ENCODE measurements at places on chromosomes 12 and 14.

- DNase-seq, result no peak
These were observed at the start of gene TTC7B for GRCh38 chr14:90815822-90816662. TTC7B (minus strand) TSS chr14:90816430; CDS start chr14:90816295, 135 bp downstream.

DNA sequence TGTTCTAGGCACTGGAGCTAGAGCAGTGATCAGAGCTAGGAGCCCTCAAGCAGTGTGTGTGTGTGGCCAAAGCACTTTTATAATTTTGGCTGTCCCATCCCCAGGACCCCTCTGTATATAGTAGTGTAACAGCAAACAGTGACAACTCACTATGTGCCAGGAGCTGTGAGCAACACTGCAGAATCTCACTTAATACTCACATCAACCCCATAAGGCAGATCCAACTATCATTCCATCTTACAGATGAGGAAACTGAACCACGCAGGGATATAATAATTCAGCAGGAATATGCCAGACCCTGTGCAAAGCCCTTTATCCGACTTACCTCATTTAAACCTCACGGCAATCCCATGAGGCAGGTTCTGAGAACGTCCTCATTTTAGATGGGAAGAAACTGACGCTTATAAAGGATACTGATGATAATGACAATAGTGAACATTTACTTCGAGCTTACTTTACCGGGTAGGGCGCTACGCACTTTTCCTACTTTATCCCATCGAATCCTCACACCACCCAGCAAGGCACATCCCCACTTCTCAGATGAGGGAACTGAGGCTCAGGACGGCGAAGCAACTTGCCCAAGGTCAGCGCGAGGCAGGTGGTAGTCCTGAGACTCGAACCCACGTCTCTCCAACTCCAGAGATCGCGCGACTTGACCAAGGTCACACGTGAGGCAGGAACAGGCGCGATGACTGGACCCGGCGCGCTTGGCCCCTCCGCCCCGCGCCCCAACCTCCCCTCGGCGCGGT is 687 bp downstream of the RAB35 start:
- no peak for DNase-seq

GRCh38 chr12:112146123-112146522 is 20.8 kb downstream of the TRAFD1 start:
- DNase-seq, result no peak

GRCh38 chr14:59199614-59200013 is 11.1 kb downstream of the DAAM1 start:
- DNase-seq, result no peak

- no peak for DNase-seq
These were observed 11.4 kb downstream of the EIF2S1 start for GRCh38 chr14:67371247-67372148.

DNA sequence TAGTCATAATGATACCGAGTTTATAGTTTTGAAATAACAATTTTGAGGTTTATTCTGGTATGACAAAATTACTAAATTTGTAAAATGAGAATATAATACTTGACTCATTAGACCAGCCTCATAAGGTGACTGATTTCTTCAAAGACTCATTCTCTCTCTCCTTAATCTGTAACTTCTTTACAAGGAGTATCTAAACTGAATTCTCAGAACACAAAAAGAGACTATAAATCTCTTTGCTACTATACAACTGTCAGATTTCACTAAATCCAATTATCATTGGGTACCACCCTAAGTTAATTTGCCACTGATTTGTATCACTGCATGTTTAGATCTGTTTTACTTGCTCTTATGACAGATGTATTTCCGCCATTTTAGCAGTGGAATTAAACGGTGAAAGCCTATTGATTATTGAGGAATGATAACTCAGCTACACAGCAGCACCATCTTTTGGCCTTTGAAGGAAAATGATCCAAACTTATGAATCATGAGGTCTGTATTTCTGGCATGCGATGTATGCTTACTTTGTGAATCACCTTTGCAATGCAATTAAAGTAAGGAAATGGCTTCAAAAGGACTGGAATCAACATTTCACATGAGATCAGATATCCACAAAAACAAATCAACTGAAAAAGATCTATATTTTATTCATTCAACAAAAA is 161.2 kb downstream of the RERGL start:
- DNase-seq, result no peak

DNA sequence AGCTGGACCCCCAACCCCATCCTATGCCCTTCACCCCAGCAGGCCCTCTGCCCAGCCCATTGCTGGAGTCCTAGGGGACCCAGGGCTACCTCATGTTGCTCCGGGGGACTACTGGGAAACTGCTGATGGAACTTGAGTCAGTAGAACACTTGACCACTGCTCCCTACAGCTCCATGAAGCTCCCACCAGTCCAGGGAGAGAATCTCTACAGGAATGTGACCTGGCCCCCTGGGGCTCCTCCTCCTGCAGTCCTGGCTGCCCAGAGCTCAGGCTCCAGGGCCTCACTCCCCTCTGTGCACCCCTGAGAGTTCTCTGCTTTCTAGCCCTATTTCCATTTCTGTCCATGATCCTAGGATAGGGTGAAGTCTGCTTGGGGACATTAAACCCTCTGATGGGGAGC is 10.8 kb upstream of the AQP2 start:
- DNase-seq, result no peak

GRCh38 chr12:89787763-89788162 is 79.1 kb upstream of the ATP2B1 start:
- no peak for DNase-seq

DNA sequence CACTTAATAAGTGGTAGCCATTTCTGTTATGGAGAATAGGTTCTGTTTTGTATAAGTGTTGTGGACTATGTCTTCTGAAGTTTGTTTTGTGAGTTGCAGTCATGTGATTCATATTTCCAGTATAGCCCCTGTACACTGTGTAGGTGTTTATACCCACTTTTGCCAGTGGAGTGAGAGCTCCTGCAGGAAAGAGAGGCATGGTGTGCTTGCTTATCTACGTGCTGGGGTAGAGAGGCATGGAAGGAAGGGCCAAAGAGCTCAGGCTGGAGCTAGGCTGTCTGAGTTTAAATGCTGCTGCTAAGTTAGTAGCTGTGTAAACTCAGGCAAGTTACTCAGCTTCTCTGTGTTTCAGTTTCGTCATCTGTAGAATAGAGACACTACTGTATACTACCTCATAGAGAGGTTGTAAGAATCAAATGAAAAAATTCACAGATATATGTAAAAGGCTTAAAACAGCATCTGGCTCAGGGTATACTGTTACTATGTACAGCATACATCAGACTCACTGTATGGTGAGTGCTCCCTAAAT is 88.2 kb upstream of the SLC38A2 start:
- DNase-seq, result no peak

DNA sequence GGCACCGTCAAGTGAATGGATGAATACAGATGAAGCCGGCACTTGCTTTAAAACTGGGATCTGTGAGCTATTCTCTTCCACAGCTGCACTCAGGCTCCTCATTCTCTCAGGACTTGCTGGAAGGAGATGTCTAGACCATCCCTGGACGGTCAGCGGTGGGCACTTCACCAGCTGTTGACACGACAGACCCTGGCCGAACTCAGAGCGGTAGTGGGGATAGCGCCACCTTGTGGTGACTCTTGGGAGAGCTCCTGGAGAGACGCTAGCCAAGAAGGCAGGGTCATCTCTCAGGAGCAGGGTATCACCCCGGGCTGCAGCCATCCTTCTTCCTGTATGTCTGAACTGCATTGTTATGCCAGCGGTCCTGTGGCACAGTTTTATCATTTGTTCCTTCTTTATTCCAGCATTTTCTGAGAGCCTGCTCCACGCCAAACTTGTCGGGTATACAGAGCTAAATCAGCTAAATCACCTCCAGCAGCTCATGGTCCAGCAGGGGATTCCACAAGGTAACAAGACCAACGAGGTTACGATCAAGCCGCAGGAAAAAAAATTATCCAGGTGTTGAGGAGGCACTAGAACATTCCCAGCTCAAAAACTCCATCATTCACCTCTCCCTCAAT is 10.0 kb downstream of the WNT1 start:
- no peak for DNase-seq

DNA sequence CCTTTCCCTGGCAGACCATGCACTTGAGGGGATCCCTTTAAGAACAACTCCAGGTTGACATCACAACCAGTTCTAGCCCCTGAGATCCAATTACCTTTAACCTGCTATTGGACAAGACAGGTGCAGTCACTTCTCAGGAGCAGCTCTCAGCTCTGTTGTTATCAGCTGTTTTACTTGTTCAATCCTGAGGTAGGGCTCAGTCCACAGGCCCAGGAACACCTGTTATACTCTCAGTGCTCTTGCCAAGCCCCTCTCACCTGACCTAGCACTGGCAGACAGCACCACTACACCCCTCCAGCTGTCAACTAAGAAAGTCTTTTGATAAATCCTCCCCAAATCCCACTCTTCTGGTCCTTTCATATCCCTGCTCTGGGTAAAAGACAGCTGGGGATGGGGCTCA is 163.9 kb upstream of the TMTC2 start:
- no peak for DNase-seq

- DNase-seq, result no peak
These were observed 16.5 kb downstream of the VDR start for GRCh38 chr12:47888153-47888819.

GRCh38 chr14:24390701-24391468 is 7.9 kb upstream of the NYNRIN start:
- DNase-seq, result no peak

DNA sequence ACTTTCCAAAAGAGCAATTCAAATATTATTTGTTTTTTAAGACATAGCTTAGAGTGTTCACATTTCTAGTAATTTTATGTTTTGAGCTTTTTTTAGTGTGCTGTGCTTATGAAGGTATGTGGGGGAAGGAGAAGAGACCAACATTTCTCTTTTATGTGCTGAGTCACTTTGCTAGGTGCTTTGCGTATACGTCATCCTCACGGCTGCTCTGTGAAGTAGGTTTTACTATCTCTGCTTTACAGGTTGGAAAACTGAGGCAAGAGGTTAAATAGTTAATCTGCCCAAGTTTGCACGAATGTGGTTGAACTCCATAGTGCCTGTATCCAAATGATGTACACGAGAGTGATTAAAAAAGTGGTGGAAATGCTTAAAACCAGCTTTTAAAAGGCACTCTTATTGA is 75.9 kb downstream of the AEBP2 start:
- no peak for DNase-seq

- no peak for DNase-seq
These were observed 22.4 kb downstream of the ATF7 start for GRCh38 chr12:53603804-53604203.

- DNase-seq, result no peak
These were observed 178.8 kb downstream of the EXOC5 start for GRCh38 chr14:57089901-57090300.

GRCh38 chr14:99812892-99813291 is 19.7 kb downstream of the EML1 start:
- DNase-seq, result no peak

DNA sequence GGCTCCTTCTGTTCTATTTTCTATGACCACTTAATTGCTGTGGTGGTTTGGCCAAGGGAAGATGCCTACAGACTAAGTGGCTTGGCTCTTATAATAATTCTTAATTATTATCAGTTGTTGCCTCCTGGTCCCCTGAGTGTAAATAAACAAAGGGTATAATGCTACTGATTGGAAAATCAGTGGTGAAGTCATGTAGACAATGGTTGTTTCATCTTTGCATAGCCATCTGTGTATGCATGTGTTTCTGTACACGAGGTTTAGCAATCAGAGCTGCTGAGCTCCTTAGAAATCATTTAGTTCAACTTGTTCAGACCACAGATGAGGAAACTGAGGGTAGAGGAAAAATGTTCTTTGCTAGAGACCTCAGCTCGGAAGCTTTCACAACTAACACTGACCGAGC is 152.2 kb downstream of the STXBP6 start:
- DNase-seq, result no peak

GRCh38 chr14:92564344-92565039 is 50.9 kb downstream of the RIN3 start:
- no peak for DNase-seq

GRCh38 chr12:109716512-109717389 is 3.1 kb downstream of the FAM222A start:
- DNase-seq, result no peak

- DNase-seq, result no peak
These were observed 45.8 kb upstream of the LALBA start for GRCh38 chr12:48615681-48616080.

DNA sequence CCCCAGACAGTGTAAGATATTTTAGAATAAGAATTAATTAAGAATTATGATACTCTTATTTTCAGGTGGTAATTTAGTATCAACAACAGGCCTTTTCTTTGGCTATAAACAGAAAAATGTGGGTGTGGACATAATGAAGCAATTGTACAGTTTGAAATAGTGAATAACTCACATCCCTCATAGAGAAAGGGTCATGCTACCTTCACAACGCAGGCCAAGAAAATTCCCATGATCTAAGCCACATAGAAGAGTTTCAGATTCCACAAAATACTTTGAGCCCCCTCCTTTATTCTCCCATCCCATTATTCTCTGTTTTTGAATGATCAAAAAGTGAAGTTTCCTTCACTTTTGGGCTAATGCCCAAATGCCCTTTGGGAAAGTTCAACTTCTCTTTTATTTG is 23.5 kb upstream of the DHRS7 start:
- DNase-seq, result no peak

GRCh38 chr12:45216230-45216982 is 511 bp downstream of the ANO6 start:
- DNase-seq, result no peak

DNA sequence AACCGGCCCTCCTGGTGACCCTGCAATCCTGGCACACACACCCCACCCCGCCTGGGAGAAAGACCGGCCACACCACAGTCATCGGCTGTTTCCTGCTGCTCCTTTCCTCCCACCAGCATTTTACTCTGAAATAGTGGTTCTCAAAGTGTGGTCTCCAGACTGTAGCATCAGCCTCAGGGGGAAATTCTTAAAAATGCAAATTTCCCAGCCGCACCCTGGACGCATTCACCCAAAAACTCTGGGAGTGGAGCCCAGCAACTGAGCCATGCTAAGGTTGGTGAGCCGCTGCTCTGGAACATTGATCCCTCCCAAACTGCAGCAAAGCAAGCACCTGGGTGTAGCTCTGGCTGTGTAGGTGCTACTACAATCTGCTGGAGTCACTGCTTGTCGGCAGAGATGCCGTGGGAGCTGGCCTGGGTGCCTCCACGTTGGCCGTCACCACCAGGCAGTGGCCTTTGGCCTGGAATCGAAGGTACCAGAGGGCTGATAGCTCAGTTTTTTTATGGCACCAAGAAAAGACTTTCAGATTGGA is 38.4 kb upstream of the BCL2L14 start:
- no peak for DNase-seq

GRCh38 chr12:93247313-93247991 is 130.3 kb upstream of the NUDT4 start:
- DNase-seq, result no peak

Measured in activated CD8-positive, alpha-beta memory T cell treated with anti-CD3 and anti-CD28 coated beads for 1 hour (primary cell).